ENCODE measurements at places on chromosomes 2 and 18. TPM values are rescaled to one million over a fixed set of nuclear protein-coding genes. Genes with fewer than 3 reads are reported as not detected.
A peak's percentile ranks its signal among the peaks of the same experiment; 100 is the strongest.

- peaks cover 5% of the 10 kb centered on the region for H3K36me3 ChIP-seq
- DNase-seq, result no peak
- no peak overlapping the region for H3K27ac ChIP-seq
- peaks cover 33% of the 10 kb centered on the region for H3K4me1 ChIP-seq
- H3K4me3 ChIP-seq, result no peak overlapping the region
- H3K27me3 ChIP-seq, result no peaks in the 10 kb centered on the region
These were observed 41.4 kb downstream of the CRIM1 start for GRCh38 chr2:36396878-36397539.

DNA sequence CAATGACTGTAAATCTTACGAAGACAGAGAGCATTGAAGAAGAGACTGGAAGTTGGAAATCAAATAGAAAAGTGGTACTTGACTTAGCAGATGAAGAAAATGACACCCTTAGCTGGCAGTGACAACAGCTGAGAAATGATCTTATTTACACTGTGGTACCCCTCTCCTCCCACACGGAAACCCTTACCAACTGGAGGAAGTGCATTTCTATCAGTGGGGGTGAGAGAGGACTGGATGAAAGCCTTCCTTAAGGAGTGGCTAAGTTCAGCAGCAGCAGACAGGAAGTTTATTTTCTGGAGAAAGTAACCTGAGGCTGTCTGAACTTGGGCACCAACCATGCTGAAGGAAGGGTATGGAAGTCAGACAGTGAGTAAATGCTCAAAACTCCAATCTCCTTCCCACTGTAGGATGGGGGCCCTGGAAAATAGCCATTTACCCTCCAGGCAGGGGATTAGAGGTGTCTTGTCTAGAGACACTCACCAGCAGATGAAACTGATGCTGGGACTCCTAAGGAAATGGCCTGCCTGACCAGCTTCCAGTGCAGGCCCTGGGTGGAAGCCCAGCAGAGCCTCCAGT, 160.2 kb upstream of the NCK2 start:
- H3K4me3 ChIP-seq, result no peak overlapping the region
- DNase-seq, result no peak
- no peak overlapping the region for H3K27ac ChIP-seq

DNA sequence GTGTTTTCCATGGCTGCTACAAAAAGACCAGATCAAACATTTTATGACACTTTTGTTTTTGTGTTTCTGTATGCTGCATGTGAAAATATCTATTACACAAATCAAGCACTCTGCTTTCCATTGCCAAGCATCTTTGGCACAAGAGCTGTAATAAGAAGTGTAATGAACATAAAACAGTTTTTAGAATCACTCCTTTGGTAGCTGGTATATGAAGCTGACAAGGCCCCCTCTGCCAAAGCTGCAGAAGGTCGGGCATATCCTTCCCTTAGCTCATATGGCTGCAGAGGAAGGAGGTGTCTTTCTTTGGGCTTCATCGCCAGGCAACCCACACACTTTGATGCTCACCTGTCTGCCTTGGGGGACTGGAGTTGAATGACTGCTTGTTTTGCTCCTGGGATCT, 175.4 kb downstream of the TMEM247 start:
- peaks cover 28% of the 10 kb centered on the region for H3K4me1 ChIP-seq
- DNase-seq, result no peak
- no peak overlapping the region for H3K27ac ChIP-seq
- no peaks in the 10 kb centered on the region for H3K36me3 ChIP-seq
- no peak overlapping the region for H3K4me3 ChIP-seq
- no peaks in the 10 kb centered on the region for H3K27me3 ChIP-seq

DNA sequence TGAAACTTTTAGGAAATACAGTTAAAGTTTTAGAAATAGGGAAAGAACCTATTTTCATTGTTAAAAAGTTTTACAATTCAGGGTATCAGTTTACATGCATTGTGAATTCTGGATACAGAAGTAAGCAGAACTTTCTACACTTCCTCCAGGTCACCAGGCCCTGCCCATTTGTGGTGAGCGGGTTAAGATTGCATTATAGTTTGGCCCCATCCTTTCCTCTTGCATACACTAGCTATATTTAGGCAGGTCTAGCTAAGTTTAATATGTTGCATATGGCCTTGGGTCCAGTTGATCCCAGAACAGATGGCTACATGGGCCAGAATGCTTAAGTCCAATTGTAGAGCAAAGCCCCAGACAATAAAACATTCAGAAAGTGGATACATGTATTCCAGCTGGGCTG, 4.8 kb downstream of the VWA3B start:
- no peak overlapping the region for H3K4me3 ChIP-seq
- H3K27ac ChIP-seq, result no peak overlapping the region
- H3K4me1 ChIP-seq, result peaks cover 10% of the 10 kb centered on the region

- no peak overlapping the region for H3K4me3 ChIP-seq
- H3K36me3 ChIP-seq, result no peaks in the 10 kb centered on the region
- H3K27ac ChIP-seq, result no peak overlapping the region
- peaks cover 84% of the 10 kb centered on the region for H3K4me1 ChIP-seq
- H3K27me3 ChIP-seq, result no peaks in the 10 kb centered on the region
These were observed 73.9 kb downstream of the MAP4K4 start for GRCh38 chr2:101771227-101771902.

DNA sequence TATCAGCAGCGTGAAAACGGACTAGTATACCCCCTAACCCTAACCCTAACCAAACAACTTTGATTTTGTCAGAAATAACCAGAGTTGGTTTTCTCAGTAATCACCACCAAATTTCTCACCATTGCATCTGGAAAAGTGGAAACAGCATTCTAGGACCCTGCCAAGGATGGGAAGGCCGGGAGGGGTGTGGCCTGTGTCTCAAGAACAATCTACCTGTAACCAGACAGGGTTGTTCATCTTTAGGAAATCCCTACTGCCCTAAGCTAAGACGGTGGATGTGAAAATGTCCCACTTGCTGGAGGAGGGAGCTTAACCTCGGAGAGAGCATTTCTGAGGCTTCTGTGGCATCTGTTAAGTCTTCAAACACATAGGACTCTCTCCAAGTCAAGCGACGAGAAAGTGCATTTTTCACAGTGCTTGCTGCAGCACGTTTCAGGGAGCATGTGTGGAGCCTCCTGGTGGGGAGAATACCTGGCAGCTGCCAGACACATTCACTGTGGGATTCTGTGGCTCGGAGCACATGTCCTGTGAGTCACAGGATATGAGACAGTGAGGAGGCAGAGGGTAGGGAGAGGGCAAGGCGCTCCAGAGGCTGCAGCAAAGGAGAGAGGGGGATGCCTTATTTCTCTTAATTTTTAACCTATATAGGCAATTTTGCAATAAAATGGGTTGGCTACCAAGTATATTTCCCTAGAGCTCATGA, 207.5 kb downstream of the SPP2 start:
- H3K36me3 ChIP-seq, result no peaks in the 10 kb centered on the region
- H3K27ac ChIP-seq, result no peak overlapping the region
- no peaks in the 10 kb centered on the region for H3K27me3 ChIP-seq
- no peak for DNase-seq
- no peak overlapping the region for H3K4me3 ChIP-seq

- no peaks in the 10 kb centered on the region for H3K27me3 ChIP-seq
- H3K4me1 ChIP-seq, result peaks cover 29% of the 10 kb centered on the region
- DNase-seq, result peak; percentile 29
- no peaks in the 10 kb centered on the region for H3K36me3 ChIP-seq
- peak overlapping the region; percentile 87 for H3K27ac ChIP-seq
- H3K4me3 ChIP-seq, result peak overlapping the region; percentile 89
These were observed 756 bp downstream of the ABI2 start for GRCh38 chr2:203328760-203329540.

GRCh38 chr2:48075631-48076030, 169.3 kb upstream of the FBXO11 start:
- no peak overlapping the region for H3K27ac ChIP-seq
- H3K36me3 ChIP-seq, result no peaks in the 10 kb centered on the region
- no peak for DNase-seq
- H3K27me3 ChIP-seq, result no peaks in the 10 kb centered on the region
- no peaks in the 10 kb centered on the region for H3K4me1 ChIP-seq

- no peak overlapping the region for H3K4me3 ChIP-seq
- no peak for DNase-seq
- H3K4me1 ChIP-seq, result peaks cover 45% of the 10 kb centered on the region
- no peaks in the 10 kb centered on the region for H3K36me3 ChIP-seq
- H3K27ac ChIP-seq, result peak overlapping the region; percentile 73
These were observed 32.4 kb upstream of the ATL2 start for GRCh38 chr2:38409156-38410102.

DNA sequence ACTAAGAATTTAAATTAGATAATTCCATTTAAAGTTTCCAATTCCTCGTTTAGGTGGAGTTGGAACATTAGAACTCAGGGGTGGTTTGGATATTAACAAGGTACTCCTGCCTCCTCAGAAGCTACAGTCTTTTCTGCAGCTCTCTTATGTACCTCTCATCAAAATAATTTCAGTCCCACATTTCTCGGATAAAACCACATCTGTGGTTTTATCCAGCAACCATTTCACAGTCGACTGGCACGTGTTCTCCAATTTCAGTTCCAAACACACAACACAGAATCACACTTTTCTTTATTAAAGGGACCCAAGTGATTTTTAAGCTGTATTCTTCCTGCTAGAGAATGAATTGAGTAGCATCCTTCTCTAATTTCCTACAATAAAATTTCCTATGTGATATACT, 22.7 kb upstream of the NFU1 start:
- H3K4me1 ChIP-seq, result no peaks in the 10 kb centered on the region
- H3K4me3 ChIP-seq, result no peak overlapping the region
- no peaks in the 10 kb centered on the region for H3K27me3 ChIP-seq
- H3K27ac ChIP-seq, result no peak overlapping the region

GRCh38 chr2:26298638-26299393, 47.1 kb upstream of the SELENOI start:
- peak overlapping the region; percentile 83 for H3K27ac ChIP-seq
- H3K4me1 ChIP-seq, result peaks cover 28% of the 10 kb centered on the region
- DNase-seq, result no peak
- peak overlapping the region; percentile 60 for H3K4me3 ChIP-seq

Gene FECH
- 24.1 TPM for total RNA-seq

Gene TLX2
- total RNA-seq, result 0.99 TPM

Measured in esophagus muscularis mucosa (tissue), 4 donors.